Esophagus squamous epithelium (tissue), 5 donors: ENCODE measurements at places on chromosomes 2 and 18. TPM values are rescaled to one million over a fixed set of nuclear protein-coding genes. Genes with fewer than 3 reads are reported as not detected.

- no peak for DNase-seq
Measured at GRCh38 chr18:59597049-59597448, 100.2 kb downstream of the CCBE1 start.

The CFAP65 gene
- not detected for total RNA-seq

GRCh38 chr2:204948822-204949221 lies 403.5 kb downstream of the PARD3B start:
- DNase-seq, result no peak

DNA sequence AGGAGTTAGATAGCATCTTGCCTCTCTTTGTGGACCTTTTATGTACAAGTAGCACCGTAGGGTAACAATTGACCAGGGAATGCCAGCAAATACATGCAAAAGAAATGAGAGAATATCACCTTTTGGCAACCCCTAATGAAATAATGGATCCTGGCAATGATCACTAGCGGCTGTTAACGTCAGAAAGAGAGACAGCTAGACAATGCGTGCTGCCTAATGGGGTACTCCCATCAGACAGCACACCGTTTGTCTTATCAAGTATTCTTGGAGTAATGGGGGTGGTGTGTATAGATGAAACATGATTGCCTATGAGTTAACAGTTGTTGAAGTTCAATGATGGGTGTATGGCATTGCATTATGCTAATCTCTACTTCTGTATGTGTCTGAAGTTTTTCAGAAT lies 1.6 kb downstream of the ELAC1 start:
- DNase-seq, result no peak

DNA sequence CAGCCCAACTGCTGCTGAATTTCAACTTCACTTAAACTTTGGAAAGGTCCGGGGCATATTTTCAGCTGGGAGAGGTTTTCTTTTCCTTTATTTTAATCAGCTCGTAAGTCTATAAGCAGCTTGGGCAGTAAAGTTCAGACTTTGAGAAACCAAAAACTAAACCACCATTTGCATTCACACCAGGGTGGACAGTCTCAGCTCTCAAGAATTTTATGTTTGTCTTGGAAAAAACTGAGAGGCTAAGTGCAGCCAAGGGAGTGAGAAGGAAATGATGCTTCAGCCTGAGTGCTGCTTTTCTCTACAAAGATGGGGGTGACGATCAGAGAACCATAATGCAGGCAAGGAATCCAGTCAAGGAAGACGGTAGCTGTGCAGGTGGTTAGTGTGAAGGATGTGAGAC lies 30.2 kb downstream of the MCFD2 start:
- DNase-seq, result no peak

- no peak for DNase-seq
Measured at GRCh38 chr2:128809880-128810279, 491.2 kb upstream of the HS6ST1 start.

The TSPYL6 gene
- not detected for total RNA-seq

DNA sequence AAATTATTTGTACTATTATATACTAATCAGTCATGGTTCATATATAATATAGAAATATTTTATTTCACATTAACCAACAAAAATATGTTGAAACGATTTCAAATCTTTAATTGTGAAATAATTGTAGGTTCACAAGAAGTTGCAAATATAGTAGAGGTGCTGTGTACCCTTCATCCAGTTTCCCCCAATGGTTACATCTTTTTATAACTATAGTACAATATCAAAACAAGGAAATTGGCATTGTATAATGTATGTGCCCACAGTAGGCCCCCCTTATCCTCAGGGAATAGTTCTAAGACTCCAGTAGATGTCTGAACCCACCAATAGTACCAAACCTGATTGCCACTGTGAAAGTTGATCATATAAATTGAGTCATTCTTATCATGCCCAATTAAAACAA lies 7.4 kb upstream of the CYB5A start:
- DNase-seq, result no peak

DNA sequence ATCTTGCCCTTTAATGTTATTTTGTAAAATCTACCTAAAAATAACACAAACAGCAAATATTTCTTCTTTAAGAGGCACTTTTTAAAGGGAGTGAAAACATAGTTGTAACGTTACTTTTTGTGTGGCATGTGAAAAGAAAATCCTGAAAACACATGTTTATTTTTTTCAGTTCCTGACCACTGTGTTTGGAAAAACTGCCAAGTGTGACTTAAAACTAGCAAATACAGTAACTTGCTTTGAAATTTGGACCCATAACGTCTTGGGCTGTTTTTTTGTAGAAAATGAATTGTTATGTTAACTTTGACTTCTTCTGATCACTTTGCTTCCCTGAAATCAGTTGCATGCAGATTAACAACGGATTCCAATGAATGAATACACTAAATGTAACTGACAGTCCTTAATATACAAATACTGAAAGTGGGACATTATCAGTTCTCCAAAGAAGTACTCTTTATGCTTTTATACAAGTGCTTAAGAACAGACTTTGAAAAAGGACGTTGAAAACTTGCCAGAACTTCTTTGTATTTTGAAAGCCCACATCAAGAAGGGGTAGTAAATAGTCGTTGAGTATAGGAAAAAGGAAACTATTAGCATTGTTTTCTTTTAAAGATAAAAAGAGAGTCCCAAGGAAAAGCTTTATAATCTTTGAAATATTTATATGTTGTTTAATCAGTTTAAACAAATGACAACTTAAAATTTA lies 96.1 kb upstream of the ZEB2 start:
- DNase-seq, result no peak

GRCh38 chr2:36672199-36672598 lies 24.3 kb upstream of the VIT start:
- no peak for DNase-seq

DNA sequence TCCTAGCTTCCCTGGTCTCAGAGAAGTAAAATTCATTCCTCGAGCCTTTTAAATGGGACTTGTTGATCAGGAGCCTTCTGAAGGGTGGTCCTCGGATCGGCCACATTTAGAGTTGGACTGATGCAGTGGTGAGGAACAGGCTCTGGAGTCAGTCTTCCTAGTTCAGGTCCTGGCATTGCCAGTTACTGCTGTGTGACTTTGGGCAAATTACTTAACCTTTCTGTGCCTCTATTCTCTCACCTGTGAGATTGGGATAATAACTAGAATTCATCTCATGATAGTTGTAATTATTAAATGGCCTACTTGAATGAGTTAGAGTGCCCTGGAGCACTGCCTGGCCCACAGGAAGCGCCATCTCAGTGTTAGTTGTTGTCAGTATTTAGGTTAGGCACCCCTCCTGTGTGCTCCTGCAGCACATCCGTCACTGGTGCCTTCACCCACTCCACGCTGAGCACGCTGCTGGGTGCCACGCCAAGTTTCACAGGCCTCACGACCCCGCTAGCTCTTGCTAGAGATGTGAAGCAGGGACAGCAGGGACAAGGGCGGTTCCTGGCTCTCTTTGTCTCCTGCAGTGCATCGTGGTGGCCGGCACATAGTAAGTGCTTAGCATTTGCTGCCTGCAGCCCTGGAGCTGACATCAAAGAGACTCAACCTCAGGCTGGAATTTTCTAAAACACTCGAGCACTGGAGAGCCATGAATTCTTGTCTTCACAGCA lies 122.9 kb downstream of the FAM210A start:
- DNase-seq, result no peak

The SERPINB5 gene
- 204 TPM for total RNA-seq

DNA sequence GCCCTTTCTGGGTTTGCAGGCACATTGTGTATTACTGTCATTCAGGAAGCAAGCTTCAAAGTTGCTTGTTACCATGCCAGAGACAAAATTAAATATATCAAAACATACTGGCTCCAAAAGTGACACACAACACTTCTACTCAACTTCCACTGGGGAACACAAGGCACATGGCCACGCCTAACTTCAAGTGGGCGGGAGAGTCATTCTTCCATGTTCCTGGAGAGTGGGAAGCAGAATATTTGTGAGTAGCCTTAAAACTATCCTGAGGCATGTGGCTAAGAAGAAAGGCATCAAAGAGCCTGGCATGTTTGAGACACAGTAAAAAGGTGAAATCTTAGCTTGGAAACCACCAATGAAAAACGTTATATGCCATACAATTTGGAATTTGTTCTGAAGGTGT lies 90.5 kb upstream of the TACR1 start:
- DNase-seq, result no peak
